ENCODE measurements at places on chromosomes 2 and 18.
A peak's percentile ranks its signal among the peaks of the same experiment; 100 is the strongest.

- DNase-seq = no peak
Observed at GRCh38 chr18:9874728-9875127, 11.0 kb upstream of the TXNDC2 start.

DNA sequence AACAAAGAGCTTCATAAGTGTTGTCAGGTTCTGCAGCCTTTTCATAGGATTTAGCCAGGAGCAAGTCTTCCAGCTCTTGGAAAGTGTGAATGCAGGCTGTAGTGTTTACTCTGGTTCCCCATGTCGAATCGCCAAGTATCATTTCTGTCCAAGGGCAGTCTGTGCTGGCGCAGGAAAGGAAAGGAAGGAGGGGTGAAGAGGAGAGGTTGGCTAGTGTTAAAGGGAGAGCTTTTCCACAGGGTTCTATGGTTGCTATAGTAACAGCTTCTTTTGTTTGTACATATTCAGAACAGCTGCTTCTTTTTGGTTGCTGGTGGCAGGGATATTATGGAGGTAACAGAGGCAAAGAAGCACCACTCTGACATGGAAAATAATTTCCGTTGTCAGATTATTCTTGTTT is 69.9 kb downstream of the KCNH7 start:
- no peak for DNase-seq

DNA sequence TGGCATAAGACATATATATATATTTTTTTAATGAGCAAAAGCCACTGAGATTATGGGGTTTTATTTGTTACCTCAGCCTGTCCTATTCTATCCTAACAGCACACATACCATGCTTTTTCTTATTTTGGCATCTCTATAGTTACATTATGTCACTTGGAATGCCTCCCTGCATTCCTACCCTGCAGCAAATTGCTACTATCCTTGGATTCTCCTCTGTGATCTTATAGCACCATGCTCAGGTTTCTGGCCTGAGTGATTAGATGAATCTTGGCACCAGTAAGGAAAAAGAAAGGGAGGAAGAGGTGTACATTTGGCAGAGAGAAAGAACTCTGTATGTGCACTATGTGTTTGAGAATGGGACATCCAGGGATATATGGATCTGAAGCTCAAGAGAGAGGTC is 86.3 kb upstream of the PELI1 start:
- no peak for DNase-seq

GRCh38 chr2:74894272-74894981 is 60.5 kb downstream of the HK2 start:
- peak; percentile 87 for DNase-seq

DNA sequence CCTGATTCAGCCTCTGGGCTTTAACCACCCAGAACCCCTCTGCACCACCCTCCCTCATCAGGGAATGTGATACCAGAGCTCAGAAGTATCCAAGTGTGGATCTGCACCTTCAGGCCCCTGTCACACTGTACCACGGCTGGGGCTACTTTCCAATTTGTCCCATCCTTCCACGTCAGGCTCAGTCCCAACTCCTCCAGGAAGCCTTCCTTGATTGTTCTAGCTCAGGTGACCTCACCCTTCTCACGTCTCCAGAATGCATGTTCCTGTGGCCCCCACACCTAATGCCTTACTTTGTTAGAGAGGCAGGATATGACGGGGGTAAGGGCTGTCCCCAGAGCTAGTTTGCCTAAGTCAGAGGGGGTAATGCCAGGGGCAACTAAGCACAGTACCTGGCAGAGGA is 134.3 kb downstream of the TFCP2L1 start:
- no peak for DNase-seq

GRCh38 chr2:183605440-183605839 is 481.2 kb downstream of the NUP35 start:
- DNase-seq = no peak

GRCh38 chr18:76658627-76659026 is 163.6 kb upstream of the ZNF516 start:
- peak; percentile 69 for DNase-seq

- DNase-seq = no peak
Observed at GRCh38 chr2:128498086-128498485, 179.4 kb upstream of the HS6ST1 start.

DNA sequence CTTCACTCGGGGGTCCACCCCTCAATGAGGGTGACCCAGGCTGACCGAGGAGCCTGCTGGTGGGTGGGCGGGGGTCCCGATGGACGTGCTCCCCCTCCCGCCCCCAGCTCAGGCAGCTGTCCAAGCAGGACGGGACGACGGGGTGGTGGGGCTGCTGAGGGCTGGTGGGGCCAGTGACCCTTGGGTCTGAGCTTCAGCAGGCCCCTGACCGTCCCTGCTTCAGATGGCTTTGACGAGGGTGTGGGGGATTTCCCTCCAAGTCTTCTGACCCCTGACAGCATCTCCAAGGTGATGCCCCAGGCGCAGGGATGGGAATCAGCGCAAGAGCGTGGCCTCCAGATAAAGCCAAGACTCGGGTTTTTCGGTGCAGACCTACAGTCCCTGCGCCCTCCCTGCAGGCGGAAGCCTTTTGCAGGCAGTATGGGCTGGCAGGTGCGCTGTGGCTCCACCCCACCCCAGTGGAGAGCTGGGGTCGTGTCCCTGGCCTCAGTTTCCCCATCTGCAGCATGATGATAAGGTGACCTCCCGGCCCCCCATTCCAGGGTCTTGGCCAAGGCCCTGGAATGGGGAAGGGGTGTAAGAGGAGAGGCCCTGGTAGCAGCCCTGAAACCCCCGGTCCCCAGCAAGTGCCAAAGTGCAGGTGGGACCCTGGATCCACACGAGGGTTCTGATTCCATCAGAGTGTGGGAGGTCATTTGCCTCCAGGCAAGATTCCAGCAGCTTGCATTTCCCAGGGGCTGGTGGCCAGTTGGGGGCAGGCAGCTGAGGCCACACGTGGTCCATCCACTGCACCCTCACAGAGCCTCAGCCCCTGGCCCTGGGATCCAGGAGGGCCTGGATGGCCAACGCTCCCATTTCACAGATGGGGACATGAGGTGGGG is 8.7 kb downstream of the CROCC2 start:
- DNase-seq = no peak

DNA sequence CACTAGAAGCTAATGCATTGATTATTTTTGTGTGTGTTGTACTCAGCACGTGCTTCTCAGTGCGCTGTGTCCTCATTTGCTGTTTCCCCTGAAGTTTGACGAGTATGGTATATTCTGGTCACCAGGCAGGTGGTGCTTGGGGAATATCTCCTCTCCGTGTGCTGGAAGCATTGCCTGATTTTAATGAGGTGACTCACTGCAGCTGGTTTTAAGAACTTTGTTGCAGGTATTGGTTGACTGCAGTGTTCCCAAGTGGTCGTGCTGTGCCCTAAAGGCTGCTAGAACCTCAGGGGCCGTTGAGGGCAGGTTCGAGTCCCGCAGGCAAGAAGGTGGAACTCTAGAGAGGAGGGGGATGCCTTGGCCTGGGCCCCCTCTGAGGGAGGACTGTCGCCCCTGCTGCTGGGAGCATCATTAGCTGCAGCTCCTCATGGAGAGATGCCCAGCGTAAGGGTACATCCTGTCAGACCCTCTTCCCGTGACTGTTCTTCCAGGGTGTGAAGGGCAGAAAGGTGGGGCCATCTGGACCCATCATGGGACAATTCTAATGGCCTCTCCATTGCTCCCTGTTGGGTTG is 82.6 kb downstream of the AGAP1 start:
- DNase-seq = no peak

DNA sequence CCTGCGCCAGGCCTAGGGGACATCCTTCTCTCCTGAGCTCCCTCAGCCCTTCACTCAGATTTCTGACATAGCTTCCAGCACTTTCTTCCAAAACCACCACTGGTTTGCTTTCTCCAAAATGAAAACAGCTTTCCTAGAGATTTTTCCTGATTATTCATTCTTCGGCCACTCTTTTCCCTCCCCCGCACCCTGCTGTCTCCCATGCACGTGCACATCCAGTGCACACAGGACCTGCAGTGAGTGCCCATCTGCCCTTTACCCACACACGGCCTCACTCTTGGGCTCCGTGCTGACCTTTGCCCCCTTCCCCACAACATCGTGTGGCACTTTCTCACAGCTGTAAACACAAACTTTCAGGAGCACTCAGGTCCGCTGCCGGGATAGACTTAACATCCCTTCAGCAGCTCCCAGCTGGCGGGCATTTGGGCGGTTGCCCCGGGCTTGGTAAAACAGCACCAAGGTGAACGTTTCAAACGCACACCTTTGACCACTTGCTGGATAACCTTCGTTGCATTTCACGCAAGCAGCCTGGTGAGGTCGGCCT is 25.8 kb downstream of the KIF1A start:
- DNase-seq = no peak

GRCh38 chr2:138658187-138658894 is 121.8 kb downstream of the NXPH2 start:
- DNase-seq = peak; percentile 2

DNA sequence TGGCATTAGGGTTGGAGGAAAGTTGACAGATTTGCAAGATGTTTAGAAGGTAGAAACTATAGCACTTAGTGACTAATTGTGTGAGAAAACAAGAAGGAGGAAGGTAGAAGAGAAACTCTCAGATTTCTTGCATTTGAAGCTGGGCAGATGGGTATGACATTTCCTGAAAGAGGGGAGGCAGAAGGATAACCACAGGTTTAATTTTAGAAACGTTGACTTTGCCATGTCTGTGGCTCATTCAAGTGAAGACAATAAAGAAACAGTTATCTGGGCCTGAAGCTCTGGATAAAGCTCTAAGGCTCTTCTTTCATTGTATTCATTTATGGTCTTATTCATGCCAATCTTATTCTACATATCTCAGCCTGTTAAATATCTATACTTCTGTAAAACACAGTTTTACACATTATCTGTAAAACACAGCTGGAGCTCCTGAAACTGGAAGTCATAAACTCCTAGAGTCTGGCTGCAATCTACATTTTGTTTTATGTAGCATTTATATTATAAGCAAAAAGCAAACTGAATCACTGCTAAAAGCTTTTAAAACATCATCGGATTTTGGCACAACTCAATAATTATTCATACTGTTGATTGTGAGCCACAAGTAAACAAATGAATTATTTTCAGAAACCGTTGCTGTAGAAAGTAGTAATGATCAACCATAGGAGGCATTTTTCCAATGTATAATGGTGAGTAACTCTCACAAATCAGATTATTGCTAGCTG is 138.5 kb downstream of the RIT2 start:
- no peak for DNase-seq

DNA sequence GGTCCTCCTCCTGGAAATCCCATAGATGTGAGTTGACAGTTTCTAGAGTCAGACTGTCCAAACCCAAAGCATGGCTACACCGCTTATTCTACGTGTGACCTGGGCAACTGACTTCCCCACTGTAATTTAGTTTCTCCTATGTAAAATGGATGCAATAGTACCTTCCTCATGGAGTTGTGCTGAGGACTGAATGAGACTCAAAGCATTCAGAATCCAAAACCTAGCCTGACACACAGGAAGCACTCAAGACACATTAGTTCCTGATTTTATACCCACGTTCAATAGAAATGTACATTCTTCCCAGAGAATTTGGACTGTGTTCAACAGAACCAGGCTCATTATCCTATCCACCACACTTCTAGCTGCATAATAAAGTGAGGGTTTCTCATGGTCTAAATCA is 88.8 kb downstream of the STK39 start:
- no peak for DNase-seq

- no peak for DNase-seq
Observed at GRCh38 chr2:46647766-46648742, 168.7 kb downstream of the TMEM247 start.

- DNase-seq = peak; percentile 14
Observed at GRCh38 chr2:207341804-207342203, 176.1 kb upstream of the KLF7 start.

- no peak for DNase-seq
Observed at GRCh38 chr2:113896791-113897190, 6.9 kb downstream of the ACTR3 start.

GRCh38 chr2:149438330-149438960 is 108.1 kb downstream of the LYPD6 start:
- DNase-seq = peak; percentile 49

DNA sequence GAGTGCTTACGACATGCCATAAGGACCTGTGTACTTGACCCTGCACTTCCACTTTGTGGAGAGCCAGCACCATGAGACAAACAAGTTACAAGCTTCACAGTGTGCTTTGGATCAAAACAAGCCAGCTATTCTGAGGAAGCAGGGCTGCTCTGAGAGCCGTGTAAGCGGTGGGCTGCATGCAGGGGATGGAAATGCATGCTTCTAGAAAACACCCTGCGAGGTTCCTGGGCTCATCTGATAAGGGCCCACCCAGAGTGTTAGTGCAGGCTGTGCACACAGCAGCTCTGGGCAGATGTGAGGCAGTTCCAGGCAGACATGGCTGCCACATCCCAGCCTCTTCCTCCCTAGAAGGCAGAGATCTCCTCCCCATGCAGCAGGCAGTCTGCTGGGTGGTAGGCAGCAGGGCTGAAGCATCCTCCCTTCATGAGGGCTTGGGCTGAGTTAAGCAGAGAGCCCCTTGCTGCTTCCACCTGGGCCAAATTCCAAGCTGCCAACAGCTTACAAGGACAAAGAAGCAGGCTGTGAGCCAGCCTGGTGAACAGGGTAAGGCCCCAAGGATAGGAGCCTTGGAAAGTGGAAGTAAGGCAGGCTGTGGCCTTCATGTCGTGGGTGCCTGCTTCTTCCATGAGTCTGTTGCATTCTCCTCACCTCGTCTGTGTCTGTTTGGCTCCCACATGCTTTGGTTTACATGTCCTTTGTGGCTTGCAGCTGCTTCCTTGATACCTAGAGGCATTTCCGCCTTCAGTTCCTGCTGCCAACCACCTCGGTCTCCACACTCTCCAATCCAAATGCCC is 7.7 kb downstream of the PSD4 start:
- DNase-seq = peak; percentile 58

DNA sequence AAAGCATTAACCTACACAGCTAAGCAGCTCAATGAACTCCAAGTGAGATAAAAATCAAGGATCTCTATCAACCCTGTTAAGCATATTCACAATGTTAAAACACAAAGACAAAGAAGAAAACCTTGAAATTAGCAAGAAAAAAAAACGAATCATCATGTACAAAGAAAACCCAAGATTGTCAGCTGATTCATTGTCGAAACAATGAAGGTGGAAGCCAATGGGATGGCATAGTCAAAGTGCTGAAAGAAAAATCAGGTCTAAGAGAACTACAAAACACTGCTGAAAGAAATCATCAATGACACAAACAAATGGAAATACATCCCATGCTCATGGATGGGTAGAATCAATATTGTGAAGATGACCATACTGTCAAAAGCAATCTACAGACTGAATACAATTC is 32.5 kb downstream of the NMS start:
- no peak for DNase-seq

GRCh38 chr18:74213429-74213828 is 65.1 kb downstream of the TIMM21 start:
- DNase-seq = no peak

DNA sequence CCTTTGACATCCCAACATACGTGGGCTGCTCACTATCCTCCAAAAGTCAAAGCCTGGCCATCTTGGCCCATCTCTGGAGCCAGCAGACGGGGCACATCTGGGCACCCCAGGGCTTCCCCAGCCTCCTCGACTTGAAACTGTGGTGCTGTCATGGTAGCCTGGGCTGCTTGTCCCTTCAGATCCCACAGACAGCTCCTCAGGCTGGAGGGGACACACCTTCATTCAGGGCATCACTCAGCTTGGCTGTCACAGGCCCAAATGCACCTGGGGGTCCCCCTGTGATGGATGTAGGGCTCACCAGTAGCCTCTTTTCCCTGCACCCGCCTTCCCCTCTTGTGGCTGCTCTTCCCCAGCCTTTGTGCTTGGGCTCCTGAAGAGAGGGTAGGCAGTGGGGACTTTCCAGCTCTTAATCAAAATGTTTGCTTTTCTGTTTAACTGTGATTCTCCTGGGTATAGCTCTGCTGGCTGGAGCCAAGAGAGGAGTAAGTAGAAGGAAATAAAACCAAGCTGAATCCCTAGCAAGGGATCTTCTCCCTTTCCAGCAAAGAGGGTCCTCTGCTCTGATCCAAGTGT is 92.3 kb downstream of the GYPC start:
- DNase-seq = no peak

GRCh38 chr18:34121200-34121721 is 103.5 kb downstream of the NOL4 start:
- DNase-seq = peak; percentile 25

Measured in NB4 (cell line).